RPMI7951 (cell line): ENCODE measurements at places on chromosomes 7 and 10. TPM values are rescaled to one million over a fixed set of nuclear protein-coding genes. Genes with fewer than 3 reads are reported as not detected.

TMEM184A gene
- total RNA-seq: 0.10 TPM in 1 of 2 replicates, not detected in the other

SUGCT gene
- total RNA-seq: 10.7 and 12.4 TPM in 2 replicates

PRLHR gene
- total RNA-seq: not detected in 2 replicates

CRYGN gene
- not detected in 2 replicates for total RNA-seq

ZNF282 gene
- total RNA-seq: 8.3 and 12.1 TPM in 2 replicates

CLDN12 gene
- 36.2 and 48.9 TPM in 2 replicates for total RNA-seq

CXCL12 gene
- total RNA-seq: 29.0 and 30.3 TPM in 2 replicates

BTBD16 gene
- not detected in 2 replicates for total RNA-seq

SLC26A5 gene
- total RNA-seq: not detected in 2 replicates

CEP41 gene
- total RNA-seq: 27.2 and 36.8 TPM in 2 replicates

TBX20 gene
- 0.12 and 0.29 TPM in 2 replicates for total RNA-seq

ITPRID1 gene
- total RNA-seq: not detected in 2 replicates

EVX1 gene
- total RNA-seq: not detected in 2 replicates

PNLIPRP2 gene
- not detected in 2 replicates for total RNA-seq

PLXDC2 gene
- total RNA-seq: 0.10 and 0.24 TPM in 2 replicates

KEL gene
- total RNA-seq: not detected in 2 replicates

IL6 gene
- total RNA-seq: 11.4 and 14.3 TPM in 2 replicates

TRIM74 gene
- not detected in 2 replicates for total RNA-seq

VGF gene
- total RNA-seq: 0.12 and 0.59 TPM in 2 replicates

FIS1 gene
- 239 and 343 TPM in 2 replicates for total RNA-seq

DEPP1 gene
- total RNA-seq: 14.5 and 16.5 TPM in 2 replicates

CAMK2B gene
- total RNA-seq: 10.9 and 19.6 TPM in 2 replicates

C10orf67 gene
- not detected in 2 replicates for total RNA-seq

FZD8 gene
- total RNA-seq: 2.2 and 3.2 TPM in 2 replicates

PAPOLB gene
- total RNA-seq: not detected in 2 replicates

ATP5MK gene
- 586 and 602 TPM in 2 replicates for total RNA-seq

ADCYAP1R1 gene
- total RNA-seq: 0.10 TPM in 1 of 2 replicates, not detected in the other

GIGYF1 gene
- 4.8 and 5.3 TPM in 2 replicates for total RNA-seq

CLRN3 gene
- total RNA-seq: not detected in 2 replicates

TLX1 gene
- total RNA-seq: not detected in 2 replicates

IL2RA gene
- not detected in 2 replicates for total RNA-seq

SYNPO2L gene
- not detected in 2 replicates for total RNA-seq

PRSS2 gene
- total RNA-seq: not detected in 2 replicates

RAPGEF5 gene
- total RNA-seq: 2.9 and 3.6 TPM in 2 replicates

SEMA3C gene
- total RNA-seq: 111 and 119 TPM in 2 replicates

HILPDA gene
- 18.7 and 29.1 TPM in 2 replicates for total RNA-seq

TMEM229A gene
- total RNA-seq: not detected in 2 replicates

CHST12 gene
- total RNA-seq: 5.9 and 8.0 TPM in 2 replicates

NT5C3A gene
- 42.8 and 43.4 TPM in 2 replicates for total RNA-seq

KCNH2 gene
- not detected in 2 replicates for total RNA-seq

GALNT17 gene
- not detected in 2 replicates for total RNA-seq
